ENCODE measurements at places on chromosomes 7 and 10. TPM values are rescaled to one million over a fixed set of nuclear protein-coding genes. Genes with fewer than 3 reads are reported as not detected.

The SPOCK2 gene
- 2.4 TPM for total RNA-seq

DNA sequence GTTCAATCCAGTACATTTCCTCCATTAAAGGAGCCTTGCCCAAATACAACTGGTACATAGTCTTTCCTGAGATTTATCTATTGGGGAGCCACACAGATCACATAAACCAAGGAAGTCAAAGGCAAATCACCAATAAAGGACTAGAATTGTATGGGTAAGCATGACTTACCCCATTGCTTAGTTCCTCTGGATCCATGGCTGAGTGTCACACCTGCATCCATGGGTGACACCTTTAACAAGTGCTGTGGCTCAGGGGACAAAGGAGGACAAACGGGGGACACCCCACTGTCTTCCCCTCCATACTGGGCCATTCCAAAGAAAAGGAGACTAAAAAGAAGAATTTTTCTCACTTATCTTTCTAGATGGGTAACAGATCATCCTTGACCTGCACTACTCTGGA, 30.4 kb downstream of the ZNF92 start:
- no peak for DNase-seq

- DNase-seq, result no peak
These were observed 517.8 kb downstream of the GRID1 start for GRCh38 chr10:85848756-85849155.

DNA sequence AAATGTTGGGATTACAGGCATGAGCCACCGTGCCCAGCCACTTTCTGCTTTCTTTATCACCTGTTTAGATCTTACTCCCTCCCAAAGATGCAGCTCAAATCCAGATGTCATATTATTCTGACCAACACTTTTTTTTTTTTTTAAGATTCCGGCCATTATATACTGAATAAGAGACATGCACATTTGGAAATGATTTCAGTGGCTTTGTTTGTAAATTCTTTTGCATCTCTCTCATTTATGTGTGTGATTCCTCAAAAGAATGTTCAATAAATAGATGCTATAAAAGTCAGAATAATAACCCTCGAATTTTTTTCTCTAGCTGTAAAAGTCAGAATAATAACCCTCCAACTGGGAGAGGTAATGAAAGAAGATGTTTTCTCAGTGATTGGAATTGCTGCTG, 25.4 kb downstream of the HECW1 start:
- no peak for DNase-seq

GRCh38 chr7:30091491-30091912, 43.3 kb upstream of the MTURN start:
- DNase-seq, result no peak

GRCh38 chr10:1788401-1788800, 51.1 kb upstream of the ADARB2 start:
- DNase-seq, result no peak

DNA sequence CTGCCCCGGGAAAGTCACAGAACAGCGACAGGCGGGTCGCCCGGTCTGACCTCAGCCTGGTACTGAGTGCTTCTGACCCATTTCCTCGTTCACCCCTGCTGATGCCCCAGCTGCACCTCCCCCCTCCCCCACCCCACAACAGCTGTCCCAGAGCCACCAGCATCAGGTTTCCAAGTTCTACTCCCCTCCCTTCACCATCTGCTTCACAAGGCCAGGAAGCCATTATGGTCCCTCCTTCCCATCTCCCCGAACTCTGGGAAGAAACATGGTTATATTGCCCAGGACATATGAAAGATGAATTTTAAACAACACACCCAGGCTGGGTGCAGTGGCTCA, 301.9 kb upstream of the GALNT17 start:
- DNase-seq, result no peak

- no peak for DNase-seq
These were observed 286 bp downstream of the SP8 start for GRCh38 chr7:20786421-20786778.

- DNase-seq, result no peak
These were observed 19.2 kb downstream of the MRLN start for GRCh38 chr10:59734014-59734462.

The SPAM1 gene
- not detected for total RNA-seq

- no peak for DNase-seq
These were observed 168.8 kb downstream of the TMEM26 start for GRCh38 chr10:61284222-61284890.

Measured in posterior vena cava (tissue), 2 donors.